LNCaP clone FGC (cell line): ENCODE measurements at places on chromosomes 7 and 10.
A peak's percentile ranks its signal among the peaks of the same experiment; 100 is the strongest.

- no peak for DNase-seq
These were observed 507.9 kb downstream of the RPS24 start for GRCh38 chr10:78541481-78542140.

DNA sequence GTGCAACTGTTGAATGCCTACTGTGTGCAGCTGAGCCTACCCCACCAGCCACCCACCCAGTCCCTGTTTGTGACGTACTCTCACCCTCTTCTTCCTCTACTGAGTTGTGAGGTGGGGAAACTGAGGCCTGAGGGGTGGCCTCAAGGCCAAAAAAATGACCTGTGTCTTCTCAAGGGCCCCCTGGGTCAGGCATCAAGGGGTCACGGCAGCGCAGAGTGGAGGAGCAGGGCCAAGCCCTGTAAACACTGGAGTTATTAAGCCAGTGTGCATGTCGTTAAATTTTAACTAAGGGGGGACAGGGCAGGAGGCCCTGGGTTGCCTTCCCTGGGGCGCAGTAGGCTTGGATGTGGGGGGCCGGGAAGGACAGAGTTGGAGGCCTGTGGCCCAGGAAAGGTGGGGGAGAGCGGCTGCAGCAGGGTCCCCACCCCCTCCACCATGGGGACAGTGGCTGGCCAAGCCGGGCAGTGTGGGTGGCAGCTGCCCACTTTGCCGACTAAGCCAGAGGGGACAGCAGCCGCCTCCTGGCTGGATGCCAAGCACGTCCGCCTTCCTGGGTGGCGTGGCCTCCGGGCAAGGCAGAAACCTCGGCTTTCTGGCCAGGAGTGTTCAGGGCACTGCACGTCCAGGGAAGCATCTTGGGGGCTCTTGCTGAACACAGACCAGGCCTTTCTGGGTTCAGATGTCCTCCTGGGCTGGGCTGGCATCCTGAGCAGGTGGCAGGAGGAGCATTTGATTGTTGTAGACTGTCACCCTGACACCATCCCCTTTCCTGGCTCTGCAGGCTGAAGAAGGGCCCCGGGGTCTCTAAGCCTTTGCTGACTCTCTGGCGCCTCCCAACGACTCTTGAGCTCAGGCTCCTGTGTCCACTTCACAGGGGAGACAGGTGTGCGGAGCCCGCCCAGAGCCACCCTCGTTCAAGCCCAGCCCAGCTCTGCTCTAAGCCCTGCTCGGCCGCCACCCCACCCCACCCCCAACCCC is 1.9 kb downstream of the SLC29A4 start:
- no peak for DNase-seq

DNA sequence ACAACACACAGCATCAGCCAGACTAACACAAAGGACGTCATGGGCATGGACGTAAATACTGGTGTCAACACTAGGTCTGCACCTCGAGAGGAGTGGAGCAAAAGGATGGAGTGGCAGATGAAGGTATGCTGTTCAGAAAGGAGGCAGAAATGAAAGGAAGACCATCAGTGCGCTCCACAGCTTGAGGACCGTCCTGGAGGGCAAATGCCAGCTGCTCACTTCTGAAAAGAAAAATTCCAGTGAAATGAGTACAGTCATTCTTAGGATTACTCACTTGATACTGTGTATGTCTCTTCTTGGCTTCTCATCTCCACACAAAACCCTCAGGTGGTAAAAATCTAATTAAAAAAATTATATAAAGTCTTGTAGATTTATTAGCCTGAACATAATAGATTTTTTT is 44.8 kb downstream of the EGFR start:
- no peak for DNase-seq

- no peak for DNase-seq
These were observed 42.5 kb downstream of the FOXK1 start for GRCh38 chr7:4724648-4725013.

DNA sequence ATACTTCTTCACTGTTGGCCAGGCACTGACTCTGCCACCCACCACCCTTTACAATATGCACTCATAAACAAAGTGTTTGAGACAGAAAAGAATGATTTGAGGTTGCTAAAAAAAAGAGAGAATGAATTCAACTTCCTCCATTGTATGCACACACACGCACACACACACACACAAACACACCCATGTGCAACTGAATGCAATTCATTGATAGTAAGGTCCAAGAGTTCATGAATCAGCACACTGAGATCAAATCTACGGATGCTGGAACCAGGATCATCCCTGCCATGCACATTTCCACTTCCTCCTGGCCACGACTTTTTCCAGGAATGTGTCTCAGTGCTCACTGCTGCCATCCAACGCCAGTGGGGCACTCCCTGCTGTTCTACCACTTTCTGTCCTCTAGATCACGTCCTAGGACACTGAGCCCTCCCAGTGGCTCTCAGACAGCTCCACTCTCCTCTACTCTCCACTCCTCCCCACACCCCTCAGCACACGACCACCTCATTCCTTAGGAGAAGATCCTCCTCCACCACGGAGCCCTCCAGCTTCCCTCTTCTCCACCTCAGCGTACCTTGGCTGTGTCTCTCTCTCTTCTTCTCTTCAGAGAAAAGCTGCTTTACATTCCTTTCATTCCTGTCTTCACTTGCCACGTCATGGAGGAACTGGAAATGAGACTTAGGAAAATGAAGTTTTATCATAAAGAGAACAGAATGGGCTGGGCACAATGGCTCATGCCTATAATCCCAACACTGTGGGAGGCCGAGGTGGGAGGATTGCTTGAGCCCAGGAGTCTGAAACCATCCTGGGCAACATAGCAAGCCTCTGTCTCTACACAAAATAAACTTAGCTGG is 12.0 kb upstream of the TMEM213 start:
- DNase-seq = no peak

- DNase-seq = peak; percentile 80
These were observed 2.9 kb downstream of the MNX1 start for GRCh38 chr7:157007470-157008066.

- no peak for DNase-seq
These were observed 561.0 kb downstream of the IPMK start for GRCh38 chr10:57706576-57707299.

GRCh38 chr7:82805527-82805960 is 357.1 kb downstream of the PCLO start:
- no peak for DNase-seq

DNA sequence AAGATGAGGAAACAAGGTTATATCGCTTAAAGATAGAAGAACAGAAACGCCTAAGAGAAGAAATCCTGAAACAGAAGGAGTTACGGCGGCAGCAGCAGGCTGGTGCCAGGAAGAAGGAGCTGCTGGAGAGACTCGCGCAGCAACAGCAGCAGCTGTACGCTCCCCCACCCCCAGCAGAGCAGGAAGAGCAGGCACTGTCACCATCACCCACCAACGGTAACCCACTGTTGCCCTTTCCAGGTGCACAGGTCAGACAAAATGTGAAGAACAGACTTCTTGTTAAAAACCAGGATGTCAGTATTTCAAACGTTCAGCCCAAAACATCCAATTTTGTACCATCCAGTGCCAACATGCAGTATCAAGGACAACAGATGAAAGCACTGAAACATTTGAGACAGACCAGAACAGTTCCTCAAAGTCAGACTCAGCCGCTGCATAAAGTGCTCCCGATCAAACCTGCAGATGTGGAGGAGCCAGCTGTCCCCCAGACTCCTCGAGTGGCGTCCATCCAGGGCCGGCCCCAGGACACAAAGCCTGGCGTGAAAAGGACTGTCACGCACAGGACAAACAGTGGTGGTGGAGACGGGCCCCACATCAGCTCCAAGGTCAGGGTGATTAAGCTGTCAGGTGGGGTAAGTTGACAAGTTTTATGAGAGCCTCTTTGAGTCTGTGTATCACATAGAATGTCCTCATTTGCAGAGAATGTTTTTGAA is 67.1 kb downstream of the SHH start:
- DNase-seq = no peak

- no peak for DNase-seq
These were observed 46.4 kb downstream of the PDGFA start for GRCh38 chr7:473211-473734.

- no peak for DNase-seq
These were observed 60.1 kb upstream of the NFE2L3 start for GRCh38 chr7:26091933-26092332.

DNA sequence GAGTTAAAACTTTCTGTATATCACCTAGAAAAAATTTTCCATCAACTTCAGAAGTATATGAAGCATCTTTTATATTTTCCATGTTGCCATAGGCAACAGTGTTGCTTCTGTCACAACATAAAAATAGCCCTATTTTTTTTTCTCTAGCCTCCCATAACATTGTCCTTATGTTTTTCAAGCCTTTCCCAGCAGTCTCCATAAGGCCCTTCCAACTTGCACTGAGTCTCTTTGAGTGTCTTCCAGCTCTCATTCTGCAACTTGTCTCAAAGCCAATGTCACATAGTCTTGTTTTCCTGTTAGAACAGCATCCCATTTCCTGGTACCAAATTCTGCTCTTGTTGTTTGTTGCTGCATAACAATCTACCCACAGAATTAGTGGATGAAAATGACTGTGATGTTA is 1055.5 kb upstream of the GHITM start:
- DNase-seq = no peak

DNA sequence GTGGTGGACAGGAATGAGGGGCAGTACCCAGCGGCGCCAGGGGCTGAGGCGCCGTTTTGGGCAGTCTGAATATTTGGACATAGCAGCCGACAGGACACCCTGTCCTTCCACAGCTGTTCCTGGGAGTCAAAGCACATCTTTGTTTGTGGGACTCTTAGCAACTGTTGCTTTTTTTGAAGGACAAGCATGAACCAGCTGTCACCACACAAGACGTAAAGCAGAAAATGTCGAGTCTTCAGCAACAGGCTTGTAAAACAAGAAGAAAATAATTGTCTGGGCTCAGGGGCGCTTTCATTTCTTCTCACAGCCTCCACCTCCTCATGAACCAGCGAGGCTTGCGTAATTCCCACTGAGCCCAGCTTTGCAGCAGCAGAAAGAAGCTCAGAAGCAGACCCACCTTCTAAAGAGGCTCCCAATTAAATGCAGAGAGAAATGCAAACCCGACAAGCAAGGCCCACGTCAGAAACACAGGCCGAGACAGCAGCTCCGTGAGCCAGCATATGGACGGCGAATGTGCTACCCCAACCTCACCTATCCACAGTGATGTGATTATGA is 68.9 kb upstream of the DNAAF5 start:
- no peak for DNase-seq

- DNase-seq = no peak
These were observed 321.0 kb downstream of the TCERG1L start for GRCh38 chr10:130990486-130990885.

DNA sequence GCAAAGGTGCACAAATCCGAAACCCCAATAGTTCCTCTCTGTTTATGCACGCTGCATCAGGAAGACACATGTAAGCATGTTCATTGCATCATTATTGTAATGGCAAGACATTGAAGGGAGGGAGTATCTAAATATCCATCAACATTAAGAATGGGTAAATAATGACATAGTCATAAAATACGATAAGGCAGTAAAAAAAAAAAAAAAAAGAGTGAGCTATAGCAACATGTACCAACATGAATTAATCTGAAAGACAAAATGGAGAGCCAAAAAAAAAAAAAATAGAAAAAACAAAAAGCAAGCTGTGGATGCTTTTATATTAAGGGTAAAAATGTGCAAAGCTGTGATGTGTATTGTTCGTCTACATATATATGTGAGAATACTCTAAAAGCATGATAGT is 70.2 kb upstream of the ABLIM1 start:
- no peak for DNase-seq

DNA sequence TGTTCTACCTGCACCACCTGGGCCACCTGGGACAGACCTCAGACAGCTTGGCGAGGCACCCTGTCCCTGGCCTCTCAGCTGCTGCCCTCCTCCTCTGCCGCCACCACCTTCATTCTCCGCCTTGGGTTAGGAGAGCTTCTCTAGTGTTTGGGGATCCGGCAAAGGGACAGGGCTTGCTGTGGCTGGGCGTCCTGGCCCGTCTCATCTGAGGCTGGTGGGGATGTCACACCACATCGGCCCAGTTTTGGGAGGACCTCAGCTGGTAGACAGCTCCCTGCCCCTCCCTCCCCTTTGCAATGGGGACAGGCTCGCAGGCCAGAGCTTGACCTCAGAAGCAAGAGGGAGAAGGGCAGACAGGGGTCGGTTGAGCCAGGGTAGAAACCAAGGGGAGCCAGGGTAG is 26.4 kb downstream of the SPOCK2 start:
- no peak for DNase-seq

- no peak for DNase-seq
These were observed 10.2 kb downstream of the PRLHR start for GRCh38 chr10:118585234-118585633.

DNA sequence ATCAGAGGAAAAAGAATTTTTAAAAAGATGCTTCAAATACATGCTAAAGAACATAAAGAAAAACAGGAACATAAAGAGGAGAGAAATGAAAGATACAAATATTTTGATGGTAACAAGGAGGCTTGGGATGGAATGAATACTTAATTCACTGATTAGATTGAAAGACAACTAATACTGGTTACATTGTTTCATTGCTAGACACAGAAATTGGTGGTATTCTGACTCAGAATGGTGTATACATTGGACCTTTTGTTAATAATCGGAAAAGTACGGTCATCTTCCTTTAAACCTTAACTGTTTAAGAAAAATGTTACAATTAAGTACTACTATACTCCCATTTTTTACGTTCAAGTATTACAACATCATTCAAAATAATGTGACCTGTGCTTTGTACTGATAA is 567.5 kb downstream of the PARD3 start:
- DNase-seq = no peak

DNA sequence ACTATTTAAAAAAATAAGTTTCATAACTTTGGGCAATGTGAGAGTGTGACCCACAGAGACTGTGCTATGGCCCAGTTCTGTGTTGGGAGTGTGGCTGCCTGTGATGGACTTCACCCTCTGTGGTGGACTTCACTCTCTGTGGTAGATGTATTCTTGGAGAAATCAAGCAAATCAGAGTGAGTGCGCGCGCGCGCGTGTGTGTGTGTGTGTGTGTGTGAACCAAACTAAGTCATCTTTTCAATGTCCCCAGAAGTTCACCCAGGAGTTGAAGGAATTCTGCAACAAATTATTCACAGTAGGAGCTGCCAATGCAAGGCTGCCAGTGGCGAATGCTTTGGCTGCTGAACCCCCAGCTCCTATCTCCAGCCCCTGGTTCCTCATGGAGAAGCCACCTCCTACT is 184.5 kb downstream of the ADAM12 start:
- DNase-seq = no peak

DNA sequence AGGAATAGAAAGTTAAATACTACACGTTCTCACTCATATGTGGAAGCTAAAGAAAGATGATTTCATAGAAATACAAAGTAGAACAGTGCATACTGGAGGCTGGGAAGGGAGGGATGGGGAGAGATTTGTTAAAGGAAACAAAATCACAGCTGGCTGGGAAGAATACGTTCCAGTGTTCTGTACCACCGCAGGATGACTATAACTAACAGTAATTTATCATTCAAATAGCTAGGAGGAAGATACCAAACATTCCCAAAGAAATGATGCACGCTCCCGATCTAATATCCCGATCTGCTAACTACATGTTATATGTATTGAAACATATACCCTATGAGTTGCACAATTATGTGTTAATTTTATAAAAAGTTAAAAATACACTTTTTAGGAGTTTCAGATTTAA is 162.3 kb downstream of the ZMYND11 start:
- no peak for DNase-seq

GRCh38 chr10:71398976-71399375 is 2.3 kb downstream of the CDH23 start:
- no peak for DNase-seq
